GM12878 (cell line): ENCODE measurements at places on chromosomes 4 and X.

- DNase-seq = no peak
Observed at GRCh38 chr4:93263166-93263565, 565.4 kb upstream of the ATOH1 start.

GRCh38 chr4:73603271-73603710 is 16.9 kb downstream of the RASSF6 start:
- DNase-seq = no peak

DNA sequence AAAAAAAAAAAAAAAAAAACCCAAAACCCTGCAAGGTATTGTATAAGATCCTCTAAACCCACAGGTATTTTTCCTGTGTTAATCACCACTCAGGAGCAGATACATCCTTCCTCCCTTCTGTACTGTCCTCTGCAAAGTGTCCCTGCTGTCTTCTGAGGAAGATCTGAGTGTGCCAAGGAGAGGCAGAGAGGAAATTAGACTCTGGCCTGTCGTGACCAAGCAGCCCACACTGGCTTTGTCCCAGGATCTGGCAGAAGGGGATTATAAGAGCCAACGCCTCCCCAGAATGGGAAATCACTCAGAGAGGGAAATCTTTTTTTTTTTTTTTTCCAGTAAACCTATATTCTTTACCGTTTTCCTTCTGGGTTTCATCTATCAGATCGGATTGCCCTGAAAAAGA is 39.6 kb downstream of the PTCHD1 start:
- DNase-seq = no peak

- DNase-seq = no peak
Observed at GRCh38 chrX:129717892-129718291, 20.9 kb upstream of the XPNPEP2 start.

DNA sequence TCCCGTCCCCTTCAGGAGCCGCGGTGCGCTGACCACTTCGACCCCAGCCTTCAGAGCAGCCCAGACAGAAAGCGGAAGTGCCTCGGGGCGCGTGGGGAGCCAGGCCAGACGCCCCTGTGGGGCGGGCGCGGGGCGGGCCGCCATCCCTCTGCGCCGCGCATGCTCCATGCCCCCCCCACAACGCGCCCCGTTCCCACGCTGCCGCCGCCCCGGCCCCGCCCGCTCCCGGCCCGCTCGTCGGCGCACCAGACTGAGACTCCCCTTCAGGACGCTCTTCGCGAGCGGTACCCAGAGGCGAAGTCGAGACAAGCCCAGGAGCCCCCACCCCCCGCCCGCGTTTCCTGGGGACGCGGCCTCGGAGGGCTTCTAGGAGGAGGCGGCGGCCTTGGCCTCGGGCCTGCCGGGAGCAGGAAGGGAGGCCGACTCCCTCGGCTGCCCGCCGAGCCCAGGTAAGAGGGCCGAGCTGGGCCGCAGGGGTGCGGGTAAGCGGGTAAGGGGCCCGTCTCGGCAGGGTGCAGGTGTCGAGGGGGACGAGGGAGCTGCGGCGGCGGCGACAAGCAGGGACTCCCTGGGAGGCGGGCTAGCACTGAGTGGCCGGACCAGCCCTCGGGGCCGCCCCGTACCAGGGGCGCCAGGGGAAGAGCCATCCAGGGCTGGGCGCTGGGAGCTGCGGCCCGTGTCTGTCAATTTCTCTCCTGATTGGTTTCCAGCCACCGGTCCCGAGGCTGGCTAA is at the start of gene ZFP92:
Gene ZFP92, plus strand, starts transcription at position 218 of the 733 bp plus-strand sequence. CDS start 6,851 bp downstream, outside the sequence.
- DNase-seq = no peak

GRCh38 chr4:144831971-144832370 is 186.0 kb downstream of the HHIP start:
- DNase-seq = no peak

- DNase-seq = no peak
Observed at GRCh38 chr4:161642708-161643107, 521.1 kb downstream of the FSTL5 start.

- DNase-seq = no peak
Observed at GRCh38 chr4:87243426-87244053, 23.1 kb upstream of the KLHL8 start.

DNA sequence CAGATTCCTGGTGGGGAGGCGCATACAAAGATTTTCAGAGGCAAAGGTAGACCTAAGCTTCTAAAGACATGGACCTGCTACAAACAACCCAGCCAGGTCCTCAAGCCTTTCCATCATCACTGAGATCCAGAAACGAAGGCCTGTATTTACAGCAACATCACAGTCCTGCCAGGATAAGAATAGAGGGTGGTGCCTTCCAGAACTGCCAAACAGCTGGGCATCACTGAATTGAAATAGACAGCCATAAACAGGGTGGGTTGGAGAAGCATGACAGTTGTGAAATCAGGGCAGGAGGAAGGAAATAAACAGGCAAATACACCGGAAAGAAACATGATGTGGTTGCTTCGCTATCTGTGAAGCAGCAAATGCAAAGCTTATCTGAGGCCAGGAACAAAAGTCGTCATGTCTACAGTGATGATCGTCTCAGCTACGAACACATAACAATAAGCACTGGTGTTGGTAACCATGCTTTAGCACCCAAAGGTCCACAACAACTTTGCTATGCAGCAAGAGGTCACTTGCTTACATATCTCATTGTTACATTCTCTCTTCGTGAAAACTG is 6.7 kb upstream of the TMEM154 start:
- no peak for DNase-seq

- no peak for DNase-seq
Observed at GRCh38 chr4:187632260-187632995, 363.1 kb upstream of the ZFP42 start.

DNA sequence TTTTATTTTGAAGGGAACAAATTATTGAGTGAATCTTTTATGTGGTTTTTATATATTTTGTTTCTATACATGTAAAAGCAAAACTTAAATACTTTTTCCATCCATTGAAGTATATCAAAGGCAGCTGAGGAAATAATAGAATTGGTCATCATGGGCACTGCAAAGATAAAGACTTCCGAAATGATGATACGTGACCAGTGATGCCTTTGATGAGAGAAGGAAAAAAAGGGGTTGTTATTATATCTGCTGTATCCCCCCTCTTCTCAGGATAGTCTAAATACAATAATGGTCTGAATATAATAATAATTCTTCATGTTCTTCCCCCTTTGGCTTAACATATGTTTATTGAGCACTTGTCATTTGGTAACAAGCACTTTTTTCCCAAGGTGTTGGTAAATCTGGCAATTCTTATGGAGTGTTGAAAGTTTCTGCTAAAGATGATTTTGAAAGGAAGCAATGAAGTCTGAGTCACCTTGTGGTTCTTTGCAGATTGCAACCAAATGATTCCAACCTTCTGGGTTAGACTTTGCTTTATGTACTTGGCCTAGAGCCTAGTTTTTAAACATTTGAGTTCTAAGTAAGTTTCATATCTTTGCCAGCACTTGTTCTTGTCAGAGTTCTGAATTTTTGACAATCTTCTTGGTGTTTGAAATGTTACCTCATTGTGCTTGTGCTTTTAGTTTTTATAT is 60.8 kb downstream of the USP9X start:
- DNase-seq = no peak

DNA sequence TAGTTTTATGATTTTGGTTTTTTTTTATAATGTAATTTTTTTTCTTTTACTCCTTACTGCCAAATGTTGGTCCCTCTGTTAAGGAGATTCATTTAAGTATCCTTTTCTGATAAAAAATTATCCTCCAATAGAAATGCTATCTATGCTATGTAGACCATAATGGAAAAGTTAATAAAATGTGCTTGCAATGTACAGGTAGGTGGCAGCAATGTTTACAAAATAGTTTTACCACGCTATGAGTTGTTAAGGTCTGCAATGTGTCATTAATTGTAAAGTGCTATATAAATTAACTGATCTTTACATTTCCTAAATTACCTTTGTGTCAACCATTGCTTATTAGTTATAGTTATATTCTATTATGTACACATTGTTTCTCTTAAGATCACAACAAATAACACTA is 3.8 kb upstream of the CENPC start:
- DNase-seq = no peak

DNA sequence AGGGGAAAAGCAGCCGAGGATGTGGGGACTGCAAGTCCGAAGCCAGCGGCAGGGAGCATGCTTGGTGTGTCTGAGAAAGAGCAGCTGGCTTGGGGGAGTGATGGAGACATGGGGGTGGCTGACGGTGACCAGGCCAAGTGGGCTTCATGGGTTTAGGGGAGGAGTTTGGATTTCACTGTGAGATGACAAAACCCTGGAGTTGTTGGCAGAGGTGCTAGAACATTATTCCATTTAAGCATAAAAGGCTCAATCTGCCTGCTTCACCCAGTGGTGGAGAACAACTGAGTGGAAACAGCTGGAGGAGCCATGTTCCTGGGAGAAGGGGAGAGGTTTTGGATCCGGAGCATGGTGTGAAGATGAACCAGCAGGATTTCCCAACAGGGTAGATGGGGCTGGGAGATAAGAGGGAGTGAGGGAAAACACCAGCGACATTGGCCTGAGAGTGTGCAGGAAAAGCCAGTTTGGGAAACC is 318.0 kb upstream of the TAPT1 start:
- DNase-seq = no peak

DNA sequence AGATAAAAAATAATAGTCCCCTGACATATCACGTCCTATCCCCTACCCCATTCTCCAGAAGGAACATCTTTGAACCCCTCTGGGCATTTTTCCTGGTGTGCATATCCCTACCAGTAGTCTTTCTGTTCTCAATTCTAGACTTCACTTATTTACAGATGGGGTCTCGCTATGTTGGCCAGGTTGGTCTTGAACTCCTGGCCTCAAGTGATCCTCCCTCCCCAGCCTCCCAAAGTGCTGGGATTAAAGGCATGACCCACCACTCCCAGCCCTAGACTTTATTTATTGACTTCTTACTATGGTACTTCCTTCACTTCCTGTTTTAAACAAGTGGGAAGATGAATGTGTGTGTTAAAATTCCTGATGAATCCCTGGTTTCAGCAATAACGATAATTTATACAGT is 612 bp upstream of the RRAGB start:
- no peak for DNase-seq

DNA sequence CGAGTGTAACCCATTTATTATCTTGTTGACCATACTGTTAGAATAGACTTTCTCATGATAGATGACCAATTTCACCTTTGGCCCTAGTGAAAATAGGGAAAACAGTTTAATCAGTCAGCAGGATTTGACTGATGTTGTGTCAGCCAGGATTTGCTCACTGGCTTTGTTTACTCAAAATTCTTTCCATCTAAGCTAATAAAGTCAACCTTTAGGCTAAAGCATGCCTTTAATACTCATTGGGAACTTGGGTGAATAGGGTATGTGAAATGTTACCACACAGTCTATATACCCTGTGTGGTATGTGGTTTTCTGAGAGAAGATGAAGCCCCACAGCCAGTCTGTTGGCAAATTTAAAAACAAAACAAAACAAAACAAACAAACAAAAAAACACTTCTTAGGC is 18.7 kb upstream of the SPANXB1 start:
- DNase-seq = no peak

- no peak for DNase-seq
Observed at GRCh38 chrX:12378253-12378652, 240.0 kb downstream of the FRMPD4 start.

- DNase-seq = no peak
Observed at GRCh38 chr4:26685250-26685649, 101.4 kb downstream of the TBC1D19 start.

- no peak for DNase-seq
Observed at GRCh38 chrX:13110433-13111324, 66.3 kb upstream of the FAM9C start.

- no peak for DNase-seq
Observed at GRCh38 chr4:663438-664428, 10.3 kb downstream of the ATP5ME start.

DNA sequence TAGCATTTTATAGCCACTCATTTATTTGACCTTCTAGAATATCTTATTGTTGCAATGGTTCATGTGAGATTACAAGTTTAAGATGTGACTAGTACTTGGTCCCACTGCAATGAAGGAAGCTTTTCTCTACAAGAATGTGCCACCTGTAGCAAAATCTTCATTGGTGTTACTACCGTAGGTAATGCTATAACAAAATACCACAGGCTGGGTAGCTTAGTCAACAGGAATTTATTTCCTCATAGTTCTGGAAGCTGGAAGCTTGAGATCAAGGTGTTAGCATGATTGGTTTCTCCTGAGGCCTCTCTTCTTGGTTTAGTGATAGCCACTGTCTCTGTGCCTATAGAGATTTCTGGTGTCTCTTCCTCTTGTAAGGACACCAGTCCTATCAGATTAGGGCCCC is 441.0 kb downstream of the GPM6A start:
- DNase-seq = no peak

- DNase-seq = no peak
Observed at GRCh38 chrX:118164138-118164537, 47.5 kb upstream of the KLHL13 start.

DNA sequence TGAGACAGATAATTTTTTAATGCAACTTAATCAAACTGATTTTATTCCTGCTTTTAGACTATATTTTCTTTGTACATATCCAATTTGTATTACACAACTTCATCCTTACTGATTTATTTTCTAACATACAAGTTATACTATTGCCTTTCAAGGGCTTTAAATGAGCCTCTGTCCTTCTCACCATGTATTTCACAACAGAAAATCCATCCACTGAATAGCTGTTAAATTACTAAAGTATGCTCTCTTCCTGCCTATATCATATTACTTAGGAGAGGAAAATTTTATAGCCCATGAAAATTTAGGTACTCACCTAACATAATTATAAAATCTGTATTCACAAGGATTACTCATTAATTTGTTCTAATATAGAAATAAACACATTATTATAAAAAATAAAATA is 528.6 kb downstream of the ANKRD50 start:
- no peak for DNase-seq

DNA sequence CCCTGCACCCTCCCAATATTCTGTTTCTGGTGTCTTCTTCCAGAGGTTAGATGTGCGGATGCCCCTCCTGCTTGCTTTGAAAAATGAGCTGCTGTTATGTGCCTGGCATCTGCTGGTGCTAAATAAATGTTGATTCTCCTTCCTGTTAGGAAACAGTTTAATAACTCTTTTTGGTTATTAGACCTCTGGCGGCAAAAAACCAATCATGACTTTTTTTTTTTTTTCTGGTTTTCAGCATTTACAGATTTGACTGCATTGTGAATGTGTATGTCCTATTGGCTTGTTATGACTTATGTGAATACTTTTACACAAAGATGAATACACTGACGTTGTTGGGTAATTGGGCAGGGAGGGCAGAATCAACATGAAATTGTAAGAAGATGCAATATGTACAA is 13.6 kb upstream of the TMEM156 start:
- DNase-seq = no peak

- DNase-seq = no peak
Observed at GRCh38 chrX:134115270-134115669, 121.7 kb upstream of the CCDC160 start.

- DNase-seq = no peak
Observed at GRCh38 chr4:55509266-55509665, 37.4 kb downstream of the CLOCK start.

DNA sequence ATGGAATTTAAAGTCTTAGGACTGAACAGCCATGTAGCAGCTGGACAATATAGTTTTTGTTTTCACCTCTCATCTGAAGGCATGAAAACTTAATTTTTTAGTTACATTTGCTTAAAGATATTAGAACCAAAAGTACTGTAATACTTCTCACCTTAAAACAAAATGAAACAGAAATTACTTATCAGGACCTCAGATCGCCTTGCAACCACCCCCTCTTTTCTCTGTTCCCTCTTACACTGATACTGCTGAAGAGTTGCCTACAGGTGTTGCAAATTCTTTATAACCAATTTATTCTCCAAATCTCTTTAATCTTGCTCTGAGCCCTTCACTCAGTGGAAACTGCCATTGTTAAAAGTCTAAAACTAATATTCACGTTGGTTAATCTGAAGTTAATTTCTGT is 145.0 kb downstream of the SPCS3 start:
- DNase-seq = peak; percentile 54

GRCh38 chrX:69028006-69028760 is 137.1 kb downstream of the PJA1 start:
- peak; percentile 32 for DNase-seq
